ENCODE measurements at places on chromosomes 2 and 18. TPM values are rescaled to one million over a fixed set of nuclear protein-coding genes. Genes with fewer than 3 reads are reported as not detected.
A peak's percentile ranks its signal among the peaks of the same experiment; 100 is the strongest.

- no peak overlapping the region for H3K4me3 ChIP-seq
- no peak overlapping the region for H3K27ac ChIP-seq
- H3K36me3 ChIP-seq = no peaks in the 10 kb centered on the region
- H3K4me1 ChIP-seq = peaks cover 4% of the 10 kb centered on the region
Measured at GRCh38 chr2:233084488-233084887, 24.3 kb downstream of the INPP5D start.

DNA sequence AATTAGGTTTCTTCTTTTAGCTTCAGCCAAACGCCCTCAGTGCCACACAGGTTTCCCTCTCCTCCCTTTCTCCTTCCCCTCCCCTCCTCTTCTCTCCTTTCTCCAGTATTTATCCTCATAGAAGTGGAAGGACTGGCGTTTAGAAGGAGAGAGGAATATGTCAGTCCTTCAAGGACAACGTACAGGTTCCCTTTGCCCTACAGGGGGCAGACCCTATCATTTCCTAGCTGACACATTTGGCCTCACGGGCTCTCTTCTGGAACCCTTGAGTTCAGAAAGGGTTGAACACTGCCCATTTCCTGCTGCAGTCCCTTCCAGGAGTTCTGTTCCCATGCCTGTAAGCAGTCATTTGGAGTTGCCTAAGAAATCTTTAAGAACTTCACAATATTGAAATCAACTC lies 46.1 kb downstream of the CDCA7 start:
- H3K4me1 ChIP-seq = peaks cover 16% of the 10 kb centered on the region
- peaks cover 64% of the 10 kb centered on the region for H3K27me3 ChIP-seq
- peak; percentile 47 for DNase-seq
- no peak overlapping the region for H3K27ac ChIP-seq

DNA sequence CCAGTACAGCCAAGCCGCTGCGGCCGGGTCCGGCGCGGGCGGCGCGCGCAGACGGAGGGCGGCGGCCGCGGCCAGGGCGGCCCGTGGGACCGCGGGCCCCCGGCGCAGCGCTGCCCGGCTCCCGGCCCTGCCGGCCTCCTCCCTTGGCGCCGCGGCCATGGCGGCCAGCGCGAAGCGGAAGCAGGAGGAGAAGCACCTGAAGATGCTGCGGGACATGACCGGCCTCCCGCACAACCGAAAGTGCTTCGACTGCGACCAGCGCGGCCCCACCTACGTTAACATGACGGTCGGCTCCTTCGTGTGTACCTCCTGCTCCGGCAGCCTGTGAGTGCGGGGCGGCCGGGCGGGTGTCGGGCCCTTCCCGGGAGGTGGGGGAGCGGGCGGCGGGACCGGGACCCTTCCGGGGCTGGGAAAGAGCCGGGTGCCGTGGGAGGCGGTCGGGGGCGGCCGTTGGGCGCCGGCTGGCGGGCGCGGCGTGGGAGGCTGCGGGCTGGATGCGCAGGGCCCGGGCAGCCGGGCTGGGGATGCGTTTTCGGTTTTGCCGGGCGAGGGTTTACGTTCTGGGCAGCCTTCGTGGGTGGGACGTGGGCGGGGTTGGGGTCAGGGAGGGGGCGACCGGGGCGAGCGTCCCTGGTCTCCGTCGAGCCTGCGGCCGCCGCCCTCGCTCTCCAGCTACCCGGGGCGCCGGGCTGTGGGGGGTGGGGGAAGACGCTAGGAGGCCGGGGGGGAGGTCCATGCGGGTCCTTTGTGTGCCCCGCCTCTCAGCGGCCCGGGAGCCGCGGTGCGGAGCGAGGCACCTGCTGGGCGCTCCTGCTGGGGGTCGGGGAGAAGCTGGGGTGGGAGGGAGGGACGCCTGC lies 537 bp downstream of the AGFG1 start:
- H3K4me1 ChIP-seq = peaks cover 23% of the 10 kb centered on the region
- peak overlapping the region; percentile 79 for H3K27ac ChIP-seq
- H3K36me3 ChIP-seq = no peaks in the 10 kb centered on the region
- H3K27me3 ChIP-seq = no peaks in the 10 kb centered on the region
- peak overlapping the region; percentile 89 for H3K4me3 ChIP-seq

DNA sequence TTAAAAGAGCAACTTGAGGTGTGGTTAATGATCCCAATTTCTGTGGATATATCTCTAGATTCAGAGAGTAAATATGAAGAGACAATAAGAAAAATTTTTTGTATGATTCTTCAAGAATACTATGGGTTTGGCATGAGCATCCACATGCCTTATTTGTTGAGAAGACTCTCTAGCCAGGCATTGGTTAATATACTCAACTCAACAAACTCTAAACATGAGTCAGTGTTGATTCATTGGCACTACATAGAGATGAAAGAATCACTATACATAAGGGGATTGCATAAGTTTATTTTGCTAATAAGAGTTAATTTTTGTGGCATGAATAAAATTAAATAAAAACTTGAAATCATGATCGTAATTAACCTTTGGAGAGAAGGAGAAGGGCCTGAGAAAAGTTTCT lies 930.2 kb upstream of the LRRTM1 start:
- H3K36me3 ChIP-seq = no peaks in the 10 kb centered on the region
- no peaks in the 10 kb centered on the region for H3K27me3 ChIP-seq
- peaks cover 20% of the 10 kb centered on the region for H3K4me1 ChIP-seq
- DNase-seq = peak; percentile 57
- no peak overlapping the region for H3K4me3 ChIP-seq

DNA sequence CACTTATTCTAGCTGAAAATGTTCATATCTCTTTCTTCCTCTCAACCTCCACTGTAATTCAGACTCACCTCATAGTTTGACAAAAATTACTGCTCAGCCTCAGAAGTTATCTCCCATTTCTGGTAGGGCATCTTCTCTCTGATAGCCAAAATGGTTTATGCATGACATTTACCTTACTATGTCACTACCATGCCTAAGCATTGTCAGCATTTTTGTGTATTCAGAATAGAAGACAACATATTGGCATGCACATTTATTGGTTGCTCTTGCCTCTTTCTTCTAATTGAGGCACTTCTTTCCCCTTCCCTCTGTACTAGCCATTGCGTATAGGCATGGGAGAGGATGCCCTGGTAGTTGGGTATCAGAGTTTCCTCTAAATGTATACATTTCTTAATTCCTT lies 406.1 kb upstream of the DCC start:
- no peaks in the 10 kb centered on the region for H3K27me3 ChIP-seq
- H3K36me3 ChIP-seq = peaks cover 4% of the 10 kb centered on the region
- no peak for DNase-seq
- H3K4me1 ChIP-seq = no peaks in the 10 kb centered on the region

DNA sequence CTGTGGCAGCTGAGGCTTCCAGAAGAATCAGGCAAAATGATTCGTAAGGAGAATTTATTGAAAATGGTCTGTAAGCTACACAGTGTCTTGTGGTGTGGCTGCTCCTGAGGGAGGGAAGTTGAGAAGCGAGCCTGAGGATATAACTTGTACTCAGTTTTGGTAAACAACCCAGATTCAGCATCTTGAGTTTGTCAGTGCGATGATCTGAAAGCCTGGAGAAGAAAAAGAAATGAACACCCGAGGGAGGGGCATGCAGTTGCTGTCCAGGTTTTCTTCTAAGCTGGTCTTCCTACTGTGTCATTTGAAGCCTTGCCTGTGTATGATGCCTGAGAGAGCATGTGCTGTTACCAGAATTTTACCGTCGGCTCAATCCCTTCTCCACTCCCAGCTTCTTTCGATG lies 87.3 kb downstream of the MAPK4 start:
- H3K4me1 ChIP-seq = peaks cover 5% of the 10 kb centered on the region
- no peaks in the 10 kb centered on the region for H3K27me3 ChIP-seq
- no peak overlapping the region for H3K4me3 ChIP-seq
- DNase-seq = no peak
- H3K36me3 ChIP-seq = peaks cover 5% of the 10 kb centered on the region
- H3K27ac ChIP-seq = no peak overlapping the region

DNA sequence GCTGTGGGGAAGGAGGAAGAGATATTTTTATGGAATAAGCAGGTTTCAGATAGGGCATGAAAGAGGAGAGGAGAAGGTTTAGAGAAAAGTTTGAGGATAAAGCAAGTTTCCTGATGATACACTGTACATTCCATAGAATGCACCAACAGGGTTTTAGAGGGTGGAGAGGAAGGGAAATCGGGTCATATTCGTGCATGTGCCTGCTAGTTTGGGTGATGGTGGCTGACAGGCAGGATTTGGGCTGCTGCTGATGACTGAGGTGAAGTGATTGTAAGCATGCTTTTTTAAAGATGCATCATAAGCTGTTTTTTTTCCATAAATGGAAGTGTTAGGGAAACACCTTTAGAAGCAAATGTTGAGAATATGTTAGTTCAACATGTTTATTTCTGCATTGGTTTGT lies 68.8 kb downstream of the PMAIP1 start:
- peaks cover 8% of the 10 kb centered on the region for H3K27me3 ChIP-seq
- no peak overlapping the region for H3K27ac ChIP-seq
- H3K4me1 ChIP-seq = no peaks in the 10 kb centered on the region
- no peak for DNase-seq

DNA sequence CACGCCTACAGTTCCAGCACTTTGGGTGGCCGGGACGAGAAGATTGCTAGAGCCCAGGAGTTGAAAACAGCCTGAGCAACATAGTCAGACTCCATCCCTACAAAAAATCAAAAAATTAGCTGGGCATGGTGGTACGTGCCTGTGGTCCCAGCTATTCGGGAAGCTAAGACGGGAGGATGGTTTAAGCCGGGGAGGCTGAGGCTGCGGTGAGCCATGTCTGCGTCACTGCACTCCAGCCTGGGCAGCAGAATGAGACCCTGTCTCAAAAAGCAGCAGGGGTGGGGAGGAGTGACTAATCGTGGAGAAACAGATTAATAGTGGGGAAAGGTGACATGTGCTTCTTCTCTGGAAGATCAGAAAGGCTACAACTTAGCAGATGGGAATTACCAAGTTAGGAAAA lies 58.1 kb upstream of the GPC1 start:
- H3K4me3 ChIP-seq = no peak overlapping the region
- H3K27ac ChIP-seq = no peak overlapping the region
- peaks cover 5% of the 10 kb centered on the region for H3K4me1 ChIP-seq
- no peaks in the 10 kb centered on the region for H3K27me3 ChIP-seq

DNA sequence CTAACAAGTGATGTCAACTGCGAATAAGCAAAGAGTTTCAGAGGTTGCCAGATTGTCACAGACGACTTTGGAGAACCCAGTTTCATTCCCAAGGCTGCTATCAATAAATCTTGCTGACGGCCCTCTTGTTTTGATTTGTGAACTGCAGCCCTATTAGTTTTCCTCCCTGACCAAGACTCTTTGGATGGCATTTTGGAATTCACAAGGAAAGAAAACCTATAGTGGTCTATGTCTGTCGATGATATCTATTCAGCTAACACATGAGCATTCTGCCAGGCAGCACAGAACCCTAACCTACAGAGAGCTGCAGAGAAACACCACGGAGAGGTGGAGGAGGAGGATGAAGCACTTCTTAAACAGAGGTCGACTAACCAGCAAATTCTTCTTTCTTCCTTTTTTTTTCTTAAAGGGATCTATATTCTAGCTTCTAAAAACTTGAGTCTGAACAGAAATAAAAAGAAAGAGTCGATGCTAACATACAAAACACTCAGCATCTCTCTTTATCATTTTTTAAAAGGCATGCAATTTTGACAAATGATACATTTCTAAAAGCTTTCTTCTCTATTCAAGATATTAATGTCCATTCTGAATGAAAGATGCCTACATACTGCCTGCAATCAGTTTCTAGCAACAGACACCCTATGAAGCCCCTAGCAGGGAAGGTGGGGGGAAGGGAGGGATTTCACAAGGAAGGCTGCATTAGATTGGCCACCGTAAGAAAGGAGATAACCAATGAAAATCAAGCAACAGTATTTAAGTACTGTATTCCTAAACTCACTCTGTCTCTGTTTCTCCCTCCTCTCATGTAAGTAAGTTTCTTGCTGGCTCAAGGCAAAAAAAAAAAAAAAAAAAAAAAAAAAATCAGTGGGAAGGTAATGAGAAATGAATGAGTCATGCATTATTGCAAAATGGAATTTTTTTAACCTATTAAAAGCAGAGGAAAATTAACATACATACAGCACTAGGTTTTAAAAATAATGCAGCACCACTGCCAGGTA lies 83.0 kb upstream of the CHRNA1 start:
- H3K36me3 ChIP-seq = no peaks in the 10 kb centered on the region
- peak overlapping the region; percentile 76 for H3K4me3 ChIP-seq
- H3K27ac ChIP-seq = peak overlapping the region; percentile 78
- H3K27me3 ChIP-seq = no peaks in the 10 kb centered on the region

DNA sequence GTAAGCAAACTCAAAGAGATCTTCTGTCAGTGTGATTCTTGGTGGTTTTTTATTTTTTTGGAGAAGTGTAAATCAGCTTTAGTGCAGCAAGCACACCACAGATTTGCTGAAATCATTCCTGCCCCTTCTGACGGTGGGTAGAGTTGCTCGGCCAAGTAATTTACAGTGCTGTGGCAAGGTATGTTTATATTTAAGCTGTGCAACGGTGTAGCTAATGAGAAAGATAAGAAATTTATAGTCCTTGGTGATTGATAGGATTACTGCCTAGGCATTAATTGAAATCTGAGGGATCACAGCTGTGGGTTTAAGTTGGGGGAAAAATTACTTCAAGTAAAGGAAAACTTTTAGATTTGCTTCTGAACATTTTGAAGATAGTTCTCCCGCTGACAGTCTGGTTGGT lies 286.6 kb downstream of the AGAP1 start:
- peaks cover 35% of the 10 kb centered on the region for H3K36me3 ChIP-seq
- DNase-seq = no peak
- H3K27ac ChIP-seq = no peak overlapping the region
- no peaks in the 10 kb centered on the region for H3K27me3 ChIP-seq

RPL31 gene
- total RNA-seq = 1,732 TPM

CUL3 gene
- 65.5 TPM for total RNA-seq

MALL gene
- 1.8 TPM for total RNA-seq

SPDYA gene
- 2.6 TPM for total RNA-seq

STPG4 gene
- total RNA-seq = 0.83 TPM

Measured in MCF 10A (cell line).